Kidney tubule cell (primary cell): ENCODE measurements at places on chromosomes 16 and 17.

GRCh38 chr17:43994272-43995149, 9.9 kb upstream of the NAGS start:
- peak; percentile 62 for DNase-seq

- DNase-seq = no peak
These were observed 57.5 kb downstream of the WIPI1 start for GRCh38 chr17:68399638-68400403.

DNA sequence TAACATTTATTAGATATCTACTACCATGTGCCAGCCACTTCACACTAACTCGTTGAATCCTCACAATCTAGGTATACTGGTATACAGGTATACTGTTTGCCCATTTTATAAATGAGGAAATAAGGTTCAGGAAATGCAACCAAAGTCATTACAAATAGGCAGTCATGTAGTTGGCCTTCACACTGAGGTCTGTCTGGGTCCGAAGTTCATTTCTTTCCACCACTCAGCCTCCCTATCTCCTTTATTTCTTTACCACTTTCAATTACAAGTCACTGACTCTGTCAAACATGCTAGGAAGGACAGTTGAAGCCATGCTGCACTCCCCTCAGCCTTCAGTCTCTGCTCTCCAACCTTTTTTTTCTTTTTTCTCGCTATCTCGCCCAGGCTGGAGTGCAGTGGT, 20.7 kb upstream of the SIAH1 start:
- no peak for DNase-seq

- DNase-seq = no peak
These were observed 295.6 kb downstream of the WWOX start for GRCh38 chr16:78395035-78395434.

DNA sequence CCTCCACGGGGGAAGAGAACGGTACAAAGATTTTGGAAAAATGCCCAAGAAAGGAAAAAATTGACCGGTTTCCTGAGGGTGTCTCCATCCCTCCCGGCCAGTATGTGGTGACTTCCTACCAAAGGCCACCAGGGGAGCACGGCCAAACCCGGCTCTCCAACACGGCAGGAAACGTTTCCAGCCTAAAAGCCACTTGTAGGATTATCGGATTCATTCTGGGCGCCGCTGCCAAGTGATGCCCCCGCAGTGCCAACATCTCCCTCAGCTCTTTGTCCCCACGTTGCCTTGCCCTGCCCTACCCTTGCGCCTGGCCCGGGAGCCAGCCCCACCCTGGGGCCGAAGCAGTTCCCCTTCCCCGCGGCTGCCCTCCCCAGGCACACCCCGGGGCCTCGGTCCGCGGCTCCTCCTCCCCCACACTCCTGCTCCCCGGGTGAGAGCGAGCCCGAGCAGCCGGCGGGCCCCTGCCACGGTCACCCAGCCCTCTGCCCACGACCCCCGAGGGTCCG, 688 bp downstream of the CRK start:
- peak; percentile 81 for DNase-seq

GRCh38 chr17:81412490-81413093, 17.3 kb downstream of the BAHCC1 start:
- no peak for DNase-seq

DNA sequence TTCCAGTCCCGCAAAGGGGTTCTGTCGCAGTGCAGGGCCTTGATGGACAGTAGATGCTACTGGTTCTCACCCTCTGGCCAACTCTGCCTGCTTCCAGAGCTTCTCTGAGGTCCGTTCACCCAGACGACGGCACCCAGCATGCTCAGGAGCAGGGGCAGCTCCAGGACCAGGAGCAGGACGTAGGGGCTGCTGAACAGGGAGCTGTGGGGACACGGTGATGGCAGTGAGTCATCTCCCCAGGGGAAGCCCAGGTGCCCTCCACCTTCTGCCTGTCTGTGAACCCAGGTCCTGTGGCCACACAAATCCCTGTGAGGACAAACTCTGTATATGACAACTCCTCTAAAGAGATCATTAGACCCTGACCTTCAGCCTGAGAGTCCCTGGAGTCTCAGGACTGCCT, 3.4 kb upstream of the CD300C start:
- DNase-seq = no peak

- DNase-seq = peak; percentile 88
These were observed 11.0 kb upstream of the DPEP1 start for GRCh38 chr16:89602273-89602951.

GRCh38 chr16:13696017-13696416, 223.9 kb upstream of the ERCC4 start:
- DNase-seq = no peak

DNA sequence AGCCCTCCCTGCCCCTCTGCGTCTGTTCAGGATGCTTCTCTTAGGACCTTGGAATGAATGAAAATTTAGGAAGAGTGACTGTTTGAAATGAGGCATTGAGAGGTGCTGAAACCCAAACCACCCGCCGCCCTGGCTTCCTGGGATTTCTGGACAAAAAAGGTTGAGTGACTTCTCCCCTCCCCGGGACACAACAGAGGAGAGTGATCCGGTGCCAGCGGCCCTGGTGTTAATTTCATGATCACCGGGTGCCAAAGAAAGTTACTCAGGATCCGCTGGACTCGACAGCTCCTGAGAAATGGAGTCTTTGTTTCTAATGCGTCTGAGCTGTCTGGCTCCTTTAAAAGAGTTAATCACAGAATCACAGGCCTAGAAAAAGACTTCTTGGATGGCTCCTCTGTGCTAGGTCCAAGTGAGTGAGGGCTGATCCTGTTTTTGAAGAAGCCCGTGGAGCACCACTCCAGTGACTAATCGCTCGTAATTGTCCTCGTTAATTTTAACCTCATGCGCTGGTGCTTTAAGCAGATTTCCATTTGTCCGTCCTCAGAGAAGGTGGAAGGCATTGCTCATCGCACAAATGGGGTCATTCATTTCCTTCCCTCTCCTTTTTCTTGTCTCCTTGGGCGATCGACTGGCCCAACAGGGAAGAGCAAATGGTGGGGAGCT, 144.4 kb upstream of the ZFHX3 start:
- peak; percentile 23 for DNase-seq

GRCh38 chr16:70255574-70255973, 3.8 kb upstream of the EXOSC6 start:
- DNase-seq = no peak

DNA sequence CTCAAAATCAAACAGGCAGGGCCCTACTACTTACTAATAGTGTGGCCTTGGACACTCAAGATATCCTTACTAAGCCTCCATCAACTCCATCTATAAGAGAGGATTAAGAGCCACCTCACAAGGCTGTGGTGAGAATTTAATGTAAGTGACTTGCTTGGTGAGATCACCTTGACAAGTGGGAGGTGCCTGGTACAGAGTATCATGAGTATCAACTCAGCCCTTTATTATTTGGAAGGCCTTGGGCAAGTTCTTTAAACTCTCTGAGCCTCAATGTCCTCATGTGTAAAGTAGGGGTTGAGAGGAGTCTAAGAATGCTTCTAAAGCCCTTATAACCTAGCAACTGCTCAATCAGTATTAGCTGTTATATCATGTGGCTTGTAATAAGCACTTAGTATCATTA, 15.0 kb downstream of the THUMPD1 start:
- DNase-seq = no peak

DNA sequence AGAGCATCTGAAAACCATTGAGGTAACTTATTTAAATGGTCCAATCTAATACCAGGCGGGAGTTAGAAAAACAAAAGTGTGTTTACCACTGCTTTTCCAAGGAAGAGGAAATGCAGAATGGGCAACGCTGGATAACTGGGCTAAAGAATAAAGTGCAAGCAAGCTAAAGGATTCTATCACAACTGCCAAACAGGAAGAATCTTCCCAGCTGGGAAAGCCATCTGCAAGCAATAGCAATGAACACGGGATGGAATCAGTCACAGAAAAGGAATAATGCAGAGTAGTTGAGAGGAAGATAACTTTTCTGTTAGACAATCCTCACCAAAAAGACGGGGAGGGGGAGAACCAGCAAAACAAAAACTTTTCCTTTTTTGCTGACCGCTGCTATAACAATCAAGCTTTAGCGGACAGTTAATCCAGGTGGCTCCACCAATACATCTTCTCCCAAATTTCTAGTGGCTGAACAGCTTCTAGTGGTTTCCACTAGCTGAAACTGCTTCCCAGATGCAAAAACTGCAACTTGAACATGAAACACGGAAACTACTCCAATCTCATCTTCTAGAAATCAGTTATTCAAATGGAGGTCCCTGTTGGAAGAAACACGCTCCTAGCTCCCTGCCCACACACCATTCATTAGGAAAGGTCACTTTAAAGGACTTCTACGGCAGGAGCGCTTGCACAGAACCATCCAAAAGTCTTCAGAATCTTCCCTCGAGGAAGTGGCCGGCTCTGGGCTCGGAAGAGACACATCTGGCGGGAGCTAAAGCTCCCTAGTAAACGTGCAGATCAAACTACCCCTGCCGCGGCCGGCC, 929 bp downstream of the TMEM11 start:
- DNase-seq = no peak

- DNase-seq = no peak
These were observed 567 bp upstream of the MT3 start for GRCh38 chr16:56588781-56589140.

- DNase-seq = peak; percentile 39
These were observed at the start of gene RTN4RL1 for GRCh38 chr17:2025220-2025621. Gene RTN4RL1, minus strand, starts transcription at chr17:2025334. Its CDS starts 469 bp downstream, at chr17:2024865.

- DNase-seq = no peak
These were observed 111.7 kb downstream of the SPECC1 start for GRCh38 chr17:20120836-20121235.

DNA sequence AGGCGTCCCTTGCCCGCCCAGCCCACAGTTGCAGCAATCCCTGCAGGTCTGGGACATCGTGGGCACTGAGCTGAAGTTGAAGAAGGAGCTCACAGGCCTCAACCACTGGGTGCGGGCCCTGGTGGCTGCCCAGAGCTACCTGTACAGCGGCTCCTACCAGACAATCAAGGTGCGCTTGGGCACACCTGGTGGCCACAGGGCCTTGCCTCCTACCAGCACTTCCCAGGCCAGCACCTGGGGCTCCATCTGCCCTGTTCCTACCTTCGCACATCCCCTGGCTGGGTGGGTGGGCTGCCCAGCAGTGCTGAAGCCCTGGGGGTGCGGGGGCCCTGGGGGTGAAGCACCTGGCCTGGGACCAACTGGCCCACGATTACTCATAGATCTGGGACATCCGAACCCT, 19.9 kb downstream of the TRAF7 start:
- no peak for DNase-seq
